IgD-negative memory B cell (primary cell): ENCODE measurements at places on chromosomes 16 and 17. TPM values are rescaled to one million over a fixed set of nuclear protein-coding genes. Genes with fewer than 3 reads are reported as not detected.

The PITPNC1 gene
- 26.0 TPM for polyA plus RNA-seq

The CCL7 gene
- not detected for polyA plus RNA-seq

The NPIPA1 gene
- polyA plus RNA-seq: 3.3 TPM

The IRF8 gene
- polyA plus RNA-seq: 718 TPM

The VTN gene
- polyA plus RNA-seq: not detected

The CCL3 gene
- polyA plus RNA-seq: 1.2 TPM

The SYT17 gene
- 3.2 TPM for polyA plus RNA-seq

The KRTAP4-6 gene
- not detected for polyA plus RNA-seq

The PLCG2 gene
- polyA plus RNA-seq: 123 TPM

The HS3ST3A1 gene
- 0.44 TPM for polyA plus RNA-seq

The ACSM3 gene
- 1.6 TPM for polyA plus RNA-seq

The EPX gene
- polyA plus RNA-seq: not detected

The TAOK2 gene
- 7.6 TPM for polyA plus RNA-seq

The MIS12 gene
- polyA plus RNA-seq: 16.1 TPM

The CCR7 gene
- polyA plus RNA-seq: 257 TPM

The ZDHHC1 gene
- polyA plus RNA-seq: 0.33 TPM

The LGALS9B gene
- not detected for polyA plus RNA-seq

The SRCIN1 gene
- not detected for polyA plus RNA-seq

The KRTAP9-8 gene
- not detected for polyA plus RNA-seq

The TEX14 gene
- polyA plus RNA-seq: not detected

The DHX40 gene
- 17.6 TPM for polyA plus RNA-seq

The FBXL16 gene
- 4.4 TPM for polyA plus RNA-seq

The RNF157 gene
- polyA plus RNA-seq: 0.43 TPM

The OR1A1 gene
- polyA plus RNA-seq: not detected

The CDRT15 gene
- polyA plus RNA-seq: not detected

The SLC13A2 gene
- not detected for polyA plus RNA-seq

The RBFOX1 gene
- not detected for polyA plus RNA-seq

The SLC5A2 gene
- polyA plus RNA-seq: 0.94 TPM

The SDR42E2 gene
- 0.20 TPM for polyA plus RNA-seq

The MMP28 gene
- polyA plus RNA-seq: 0.49 TPM

The NPIPA3 gene
- polyA plus RNA-seq: 0.80 TPM
